ENCODE measurements at places on chromosomes 1 and 21.
A peak's percentile ranks its signal among the peaks of the same experiment; 100 is the strongest.

DNA sequence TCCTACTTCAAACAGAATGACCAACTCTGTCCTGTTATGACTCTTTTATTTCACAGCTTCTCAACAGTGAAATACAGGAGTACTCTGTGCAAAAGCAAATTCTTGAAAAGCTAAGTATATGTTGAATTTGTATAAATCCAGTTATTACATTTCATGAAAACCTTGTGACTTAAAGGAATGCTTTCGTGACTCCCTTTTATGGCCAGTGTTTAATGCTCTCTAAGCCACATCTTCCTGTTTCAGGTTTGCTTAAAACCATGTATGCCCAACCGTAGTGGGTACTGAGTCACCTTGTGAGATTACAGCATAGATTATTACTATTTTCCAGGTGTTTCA is 40.2 kb upstream of the KIF1B start:
- peak overlapping the region; percentile 57 for H3K27ac ChIP-seq
- no peaks in the 10 kb centered on the region for H3K4me1 ChIP-seq
- H3K4me3 ChIP-seq = no peak overlapping the region
- no peaks in the 10 kb centered on the region for H3K27me3 ChIP-seq

DNA sequence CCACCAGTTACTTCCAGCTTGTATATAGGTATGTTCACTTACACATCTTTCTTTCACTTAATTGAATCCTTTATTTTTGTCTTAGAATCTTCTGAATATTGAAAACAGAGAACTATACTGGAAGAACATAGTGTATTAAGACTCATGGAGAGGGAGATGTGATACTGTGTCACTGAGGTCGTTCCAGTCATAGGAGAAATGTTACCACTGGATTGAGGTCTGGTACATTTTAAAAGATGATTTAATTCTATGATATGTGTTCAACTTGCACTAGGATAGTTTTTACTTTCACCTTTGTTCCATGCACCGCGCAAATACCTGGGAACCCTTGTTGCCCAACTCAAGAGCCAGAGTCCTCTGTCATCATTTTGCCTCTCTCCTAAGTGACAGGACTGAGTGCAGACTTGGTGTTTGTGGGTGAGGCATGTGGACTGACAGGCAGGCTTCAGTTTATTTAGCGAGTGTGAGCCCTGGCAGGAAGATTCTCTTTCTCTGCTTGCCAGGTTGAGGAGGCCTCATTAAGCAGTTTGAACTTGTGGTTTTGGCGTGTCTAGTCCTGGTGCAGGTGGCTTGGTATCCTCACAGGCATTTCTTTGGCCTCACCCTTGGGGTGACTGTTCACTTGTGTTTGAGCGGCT is 63.7 kb downstream of the DYRK1A start:
- peaks cover 38% of the 10 kb centered on the region for H3K4me1 ChIP-seq
- H3K36me3 ChIP-seq = peaks cover 19% of the 10 kb centered on the region
- no peak for DNase-seq
- no peak overlapping the region for H3K4me3 ChIP-seq

DNA sequence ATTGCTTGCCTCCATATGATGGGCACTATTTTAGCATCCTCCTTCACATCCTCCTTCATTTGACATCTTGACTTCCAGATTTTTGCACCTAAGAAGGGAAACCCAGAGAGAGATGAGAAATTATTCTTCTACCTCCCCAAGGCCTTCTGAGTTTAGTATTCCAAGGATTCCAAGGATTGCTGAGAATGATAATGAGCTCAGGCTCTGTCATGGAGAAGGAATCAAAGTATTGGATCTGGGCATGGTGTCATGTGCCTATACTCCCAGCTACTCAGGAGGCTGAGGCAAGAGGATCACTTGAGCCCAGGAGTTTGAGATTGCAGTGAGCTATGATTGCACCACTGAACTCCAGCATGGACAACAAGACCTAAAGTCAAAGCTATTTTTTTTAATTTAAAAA is 26.6 kb upstream of the ZNF281 start:
- no peaks in the 10 kb centered on the region for H3K27me3 ChIP-seq
- H3K36me3 ChIP-seq = no peaks in the 10 kb centered on the region
- H3K27ac ChIP-seq = no peak overlapping the region
- H3K4me1 ChIP-seq = peaks cover 4% of the 10 kb centered on the region
- no peak overlapping the region for H3K4me3 ChIP-seq

- no peak overlapping the region for H3K27ac ChIP-seq
- no peak for DNase-seq
- H3K4me1 ChIP-seq = no peaks in the 10 kb centered on the region
- H3K36me3 ChIP-seq = peaks cover 11% of the 10 kb centered on the region
These were observed 28.3 kb downstream of the SCP2 start for GRCh38 chr1:52955129-52955970.

DNA sequence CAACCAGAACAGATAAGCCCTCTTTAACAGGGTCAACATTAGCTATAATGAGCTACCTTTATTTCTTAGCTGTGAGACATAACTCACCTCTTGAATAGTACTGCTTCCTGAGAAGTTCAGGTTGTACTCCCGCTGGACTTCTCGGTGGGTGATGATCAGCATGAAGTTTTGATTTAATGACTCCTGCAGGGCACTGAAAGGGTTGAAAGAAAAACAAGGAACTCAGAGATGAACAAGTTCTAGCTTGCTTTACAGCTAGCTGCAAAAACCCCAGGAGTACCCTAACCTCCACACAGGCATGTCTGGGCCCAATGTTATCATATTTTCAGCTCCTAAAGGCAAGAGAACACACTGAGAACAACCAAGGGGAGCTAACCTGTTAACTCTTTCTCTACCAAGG is 254.4 kb downstream of the FAF1 start:
- H3K4me1 ChIP-seq = peaks cover 4% of the 10 kb centered on the region
- H3K4me3 ChIP-seq = no peak overlapping the region
- DNase-seq = no peak
- H3K27me3 ChIP-seq = no peaks in the 10 kb centered on the region
- H3K36me3 ChIP-seq = peaks cover 2% of the 10 kb centered on the region

DNA sequence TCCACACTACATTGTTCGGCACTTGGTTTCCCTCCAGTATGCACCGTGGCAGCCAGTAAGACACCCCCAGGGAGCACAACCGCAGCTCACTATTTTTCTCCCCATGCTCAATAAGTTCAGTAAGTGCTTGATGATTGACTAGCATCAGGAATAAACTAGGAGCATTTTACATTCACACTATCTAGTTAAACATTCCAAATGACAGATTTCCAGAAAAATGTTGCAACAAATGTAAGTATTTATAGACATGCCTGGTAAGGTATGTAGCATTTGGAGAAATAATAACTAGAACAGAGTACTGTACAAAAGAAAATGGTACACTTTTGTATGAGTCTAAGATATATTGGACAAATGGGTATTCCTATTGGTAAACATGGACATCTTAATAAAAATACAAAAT is 92.9 kb downstream of the SLC45A1 start:
- peaks cover 28% of the 10 kb centered on the region for H3K4me1 ChIP-seq
- no peaks in the 10 kb centered on the region for H3K27me3 ChIP-seq
- peaks cover 21% of the 10 kb centered on the region for H3K36me3 ChIP-seq

DNA sequence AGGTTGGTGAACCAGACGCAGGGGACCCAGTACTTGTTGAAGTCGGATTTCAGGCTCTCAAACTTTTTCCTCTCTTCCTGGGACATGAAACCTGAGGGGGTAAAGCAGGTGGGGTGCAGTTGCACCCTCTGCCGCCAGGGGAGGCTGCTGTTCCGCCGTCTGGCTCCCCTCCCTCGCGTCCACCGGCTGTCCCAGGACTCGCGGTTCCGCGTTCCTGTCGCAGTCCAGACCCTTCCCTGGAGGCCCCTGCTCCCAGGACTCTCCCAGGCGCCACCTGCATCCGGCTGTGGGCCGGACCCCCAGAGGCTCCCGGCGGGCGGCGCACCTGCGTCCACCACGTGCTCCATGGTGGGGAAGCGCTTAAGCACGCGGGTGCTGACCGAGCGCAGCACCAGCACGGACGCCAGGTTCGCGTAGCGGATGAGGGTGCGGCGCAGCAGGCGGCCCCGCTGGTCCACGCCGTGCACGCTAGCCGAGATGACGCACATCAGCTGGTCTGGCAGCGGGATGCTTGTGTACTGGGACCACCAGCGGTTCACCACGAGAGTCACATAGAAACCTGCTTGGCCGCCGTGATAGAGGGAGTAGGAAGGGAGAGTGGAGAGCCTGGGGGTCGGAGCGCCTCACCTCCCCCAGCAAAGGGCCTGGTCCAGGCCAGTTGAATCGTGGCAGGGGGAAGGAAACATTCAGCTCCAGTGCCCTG is 1.7 kb downstream of the BEST4 start:
- peaks cover 2% of the 10 kb centered on the region for H3K36me3 ChIP-seq
- H3K4me1 ChIP-seq = peaks cover 23% of the 10 kb centered on the region
- DNase-seq = peak; percentile 79
- peak overlapping the region; percentile 92 for H3K27ac ChIP-seq
- H3K27me3 ChIP-seq = no peaks in the 10 kb centered on the region
- H3K4me3 ChIP-seq = peak overlapping the region; percentile 83

- DNase-seq = no peak
- H3K27ac ChIP-seq = peak overlapping the region; percentile 29
- no peak overlapping the region for H3K4me3 ChIP-seq
- no peaks in the 10 kb centered on the region for H3K27me3 ChIP-seq
- H3K4me1 ChIP-seq = peaks cover 18% of the 10 kb centered on the region
These were observed 2.9 kb downstream of the CRYZ start for GRCh38 chr1:74729741-74730478.

GRCh38 chr1:108502138-108502537 is 52.0 kb downstream of the NBPF6 start:
- H3K4me3 ChIP-seq = no peak overlapping the region
- peaks cover 4% of the 10 kb centered on the region for H3K27me3 ChIP-seq
- DNase-seq = no peak
- H3K4me1 ChIP-seq = no peaks in the 10 kb centered on the region
- H3K27ac ChIP-seq = no peak overlapping the region
- no peaks in the 10 kb centered on the region for H3K36me3 ChIP-seq

- H3K4me1 ChIP-seq = no peaks in the 10 kb centered on the region
- H3K27me3 ChIP-seq = peaks cover 15% of the 10 kb centered on the region
- H3K4me3 ChIP-seq = no peak overlapping the region
- no peak for DNase-seq
- H3K36me3 ChIP-seq = no peaks in the 10 kb centered on the region
These were observed 761 bp downstream of the TNNT2 start for GRCh38 chr1:201376464-201377374.

GRCh38 chr1:202348509-202349205 is at the start of gene PPP1R12B:
PPP1R12B (plus strand) TSS chr1:202348699; CDS start chr1:202348852, 153 bp downstream.
- peaks cover 20% of the 10 kb centered on the region for H3K4me1 ChIP-seq
- H3K27me3 ChIP-seq = no peaks in the 10 kb centered on the region
- H3K36me3 ChIP-seq = no peaks in the 10 kb centered on the region
- peak; percentile 92 for DNase-seq

GRCh38 chr1:156624814-156625435 is 5.7 kb downstream of the HAPLN2 start:
- H3K4me1 ChIP-seq = peaks cover 5% of the 10 kb centered on the region
- H3K27me3 ChIP-seq = peaks cover 23% of the 10 kb centered on the region
- no peaks in the 10 kb centered on the region for H3K36me3 ChIP-seq

DNA sequence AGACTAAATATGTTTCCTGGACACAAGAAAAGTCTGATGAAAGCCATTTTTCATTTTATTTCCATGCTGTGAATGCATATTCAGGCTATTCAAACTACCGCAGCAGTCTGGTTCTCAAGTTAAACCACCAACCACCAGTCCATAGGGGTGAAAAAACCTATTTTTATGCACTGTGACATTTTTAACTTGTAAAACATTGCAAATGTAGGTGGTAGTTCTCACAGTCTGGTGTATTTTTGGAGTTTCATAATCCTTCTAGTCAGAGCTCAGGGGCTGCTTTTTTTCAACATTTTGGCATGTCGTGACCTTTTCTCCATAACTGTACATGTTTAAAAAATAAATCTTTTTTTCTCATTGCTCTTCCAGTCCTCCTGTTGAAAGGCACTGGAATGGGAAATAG is 907.6 kb upstream of the ADGRL2 start:
- no peak overlapping the region for H3K27ac ChIP-seq
- peaks cover 5% of the 10 kb centered on the region for H3K4me1 ChIP-seq
- H3K36me3 ChIP-seq = no peaks in the 10 kb centered on the region
- no peak for DNase-seq
- no peak overlapping the region for H3K4me3 ChIP-seq
- no peaks in the 10 kb centered on the region for H3K27me3 ChIP-seq

GRCh38 chr1:78054559-78054958 is 8.8 kb downstream of the GIPC2 start:
- peaks cover 7% of the 10 kb centered on the region for H3K27me3 ChIP-seq
- no peaks in the 10 kb centered on the region for H3K4me1 ChIP-seq
- DNase-seq = no peak
- no peak overlapping the region for H3K27ac ChIP-seq
- H3K36me3 ChIP-seq = no peaks in the 10 kb centered on the region

DNA sequence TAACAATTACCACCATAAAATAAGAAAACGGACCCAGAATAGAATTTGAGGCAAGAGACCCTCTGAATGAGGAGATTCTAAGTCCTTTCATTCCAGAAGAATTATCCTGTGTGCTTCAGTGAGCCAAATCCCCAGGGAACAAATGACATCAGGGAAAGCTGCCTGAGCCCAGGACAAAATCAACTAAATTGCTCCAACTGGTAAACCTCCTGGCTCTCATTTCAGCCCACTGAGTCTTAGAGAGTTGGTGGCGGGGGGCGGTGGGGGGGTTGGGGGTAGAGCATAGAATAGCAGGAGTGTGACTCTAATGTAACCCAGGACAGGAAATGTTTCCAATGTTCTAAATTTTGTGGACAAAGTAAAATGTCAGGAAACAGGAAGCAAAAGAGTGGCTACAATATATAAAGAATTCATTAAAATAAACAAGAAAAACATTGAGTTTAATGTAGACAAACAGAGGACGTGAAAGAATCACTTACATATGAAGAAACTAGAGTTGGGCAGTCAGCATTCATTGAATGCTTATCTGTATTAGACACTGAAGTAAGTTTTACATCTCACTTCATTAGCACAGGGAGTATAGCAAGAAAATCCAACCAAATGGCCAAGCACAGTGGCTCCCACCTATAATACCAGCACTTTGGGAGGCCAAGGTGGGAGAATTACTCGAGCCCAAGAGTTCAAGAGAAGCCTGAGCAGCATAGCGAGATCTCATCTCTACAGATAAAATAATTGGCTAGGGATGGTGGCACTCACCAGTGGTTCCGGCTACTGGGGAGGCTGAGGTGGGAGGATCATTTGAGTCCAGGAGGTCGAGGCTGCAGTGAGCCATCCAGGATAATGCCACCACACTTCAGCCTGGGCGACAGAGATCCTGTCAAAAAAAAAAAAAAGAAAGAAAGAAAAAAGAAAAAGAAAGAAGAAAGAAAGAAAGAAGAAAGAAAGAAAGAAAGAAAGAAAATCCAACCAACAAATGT is 75.1 kb downstream of the DHRS3 start:
- H3K27ac ChIP-seq = no peak overlapping the region
- no peaks in the 10 kb centered on the region for H3K4me1 ChIP-seq
- peaks cover 10% of the 10 kb centered on the region for H3K27me3 ChIP-seq

DNA sequence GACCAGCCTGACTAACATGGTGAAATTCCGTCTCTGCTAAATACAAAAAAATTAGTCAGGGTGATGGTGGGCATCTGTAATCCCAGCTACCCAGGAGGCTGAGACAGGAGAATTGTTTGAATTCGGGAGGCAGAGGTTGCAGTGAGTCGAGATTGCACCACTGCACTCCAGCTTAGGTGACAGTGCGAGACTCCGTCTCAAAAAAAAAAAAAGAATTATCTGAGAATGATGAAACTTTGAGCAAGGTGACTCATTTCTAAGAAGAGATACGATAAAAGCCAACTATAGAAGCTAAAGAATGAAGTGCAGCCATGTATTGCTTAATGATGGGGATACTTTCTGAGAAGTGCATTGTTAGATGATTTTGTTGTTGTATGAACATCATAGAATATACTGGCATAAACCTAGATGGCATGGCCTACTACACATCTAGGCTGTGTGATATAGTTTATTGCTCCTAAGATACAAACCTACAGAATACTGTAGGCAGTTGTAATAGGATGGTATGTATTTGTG is 64.7 kb downstream of the SNRPE start:
- peaks cover 7% of the 10 kb centered on the region for H3K27me3 ChIP-seq
- H3K4me1 ChIP-seq = no peaks in the 10 kb centered on the region
- H3K27ac ChIP-seq = no peak overlapping the region
- no peak for DNase-seq

Data from memory B cell (primary cell).